Posterior vena cava (tissue), 2 donors: ENCODE measurements at places on chromosomes 12 and 14.

DNA sequence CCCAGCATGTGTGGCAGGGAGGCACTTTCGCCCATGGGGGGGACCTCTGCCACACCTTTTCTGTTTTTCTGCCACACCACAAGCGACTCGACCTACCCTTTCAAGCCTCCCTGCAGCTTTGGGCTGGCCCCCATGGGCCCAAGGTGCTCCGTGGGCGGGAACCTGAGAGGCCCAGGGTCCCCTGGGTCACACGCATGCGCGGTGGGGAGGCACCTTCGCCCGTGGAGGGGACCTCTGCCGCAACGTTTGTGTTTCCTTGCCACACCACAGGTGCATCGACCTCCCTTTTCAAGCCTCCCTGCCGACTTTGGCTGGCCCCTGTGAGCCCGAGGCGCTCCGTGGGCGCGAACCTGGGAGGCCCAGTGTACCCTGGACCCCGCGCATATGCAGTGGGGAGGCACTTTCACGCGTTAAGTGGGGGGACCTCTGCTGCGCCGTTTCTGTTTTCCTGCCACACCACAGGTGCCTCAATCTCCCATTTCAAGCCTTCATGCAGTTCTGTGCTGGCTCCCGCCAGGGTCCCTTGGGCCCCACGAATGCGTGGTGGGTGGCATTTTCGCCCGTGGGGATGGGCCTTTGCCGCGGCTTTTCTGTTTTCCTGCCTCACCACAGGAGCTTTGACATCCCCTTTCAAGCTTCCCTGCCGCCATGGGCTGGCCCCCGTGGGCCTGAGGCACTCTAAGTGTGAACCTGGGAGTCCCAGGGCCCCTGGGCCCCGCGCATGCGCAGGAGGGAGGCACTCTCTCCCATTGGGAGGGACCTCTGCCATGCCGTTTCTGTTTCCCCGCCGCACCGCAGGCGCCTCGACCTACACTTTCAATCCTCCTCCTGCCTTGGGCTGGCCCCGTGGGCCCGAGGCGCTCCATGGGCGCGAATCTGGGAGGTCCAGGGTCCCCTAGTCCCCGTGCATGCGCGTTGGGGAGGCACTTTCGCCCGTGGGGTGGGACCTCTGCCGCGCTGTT lies 332.2 kb downstream of the ALG10 start:
- DNase-seq, result no peak

DNA sequence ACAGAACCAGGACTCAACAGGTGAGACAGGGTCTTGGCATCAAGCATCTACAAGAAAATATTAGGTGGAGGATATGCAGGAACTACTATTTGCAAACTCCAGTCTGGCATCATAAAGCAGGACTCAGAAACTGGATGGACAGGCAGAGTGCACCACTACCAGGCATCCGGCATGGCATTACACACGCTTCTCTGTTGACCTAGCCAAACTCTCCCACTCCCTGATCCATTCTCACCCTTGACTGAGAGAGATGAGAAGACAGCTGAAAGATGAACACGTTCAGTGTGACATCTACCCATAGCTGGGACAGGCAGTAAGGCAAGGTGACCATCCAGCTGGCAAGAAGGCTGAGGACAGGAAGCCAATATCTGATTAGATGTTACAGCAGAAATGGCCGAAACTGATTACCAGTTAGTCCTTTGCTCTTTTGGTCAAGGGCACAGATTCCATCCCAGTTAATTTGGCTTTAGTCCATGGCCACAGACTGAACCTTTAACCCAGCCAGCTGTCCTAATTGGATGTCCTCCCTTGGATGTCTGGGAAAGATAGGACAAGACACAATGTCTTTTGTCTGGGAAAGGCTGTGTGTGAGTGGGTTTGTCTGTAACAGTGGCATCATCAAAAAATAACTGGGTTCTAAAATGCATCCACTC lies 71.6 kb downstream of the BBS10 start:
- no peak for DNase-seq

- DNase-seq, result no peak
Observed at GRCh38 chr12:95802482-95803270, 12.1 kb upstream of the NTN4 start.

GRCh38 chr14:102516531-102517391 lies 7.2 kb upstream of the ANKRD9 start:
- no peak for DNase-seq

DNA sequence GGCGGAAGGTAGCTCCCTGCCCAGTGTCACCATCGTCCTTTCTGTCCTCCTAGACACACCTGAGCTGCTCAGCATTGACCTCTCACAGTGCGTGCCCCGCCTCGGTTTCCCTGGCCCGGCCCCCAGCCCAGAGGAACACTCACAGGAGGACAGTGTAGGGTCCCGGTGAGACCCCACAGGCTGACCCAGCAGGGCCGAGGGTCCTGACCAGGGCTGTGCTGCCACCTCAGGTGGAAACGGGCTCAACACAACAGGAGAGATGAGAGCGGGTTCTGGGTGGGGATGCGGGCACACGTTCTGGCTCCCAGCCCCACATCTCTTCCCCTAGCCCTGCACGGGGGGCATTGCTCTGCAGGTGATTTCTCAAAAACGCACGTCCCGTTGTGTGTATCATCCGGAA lies 98.1 kb downstream of the PIWIL1 start:
- DNase-seq, result peak; percentile 70
